Spleen (tissue), 13 donors: ENCODE measurements at places on chromosomes 7 and 10. TPM values are rescaled to one million over a fixed set of nuclear protein-coding genes. Genes with fewer than 3 reads are reported as not detected.
A peak's percentile ranks its signal among the peaks of the same experiment; 100 is the strongest.

GRCh38 chr7:122161628-122162027 is 17.6 kb upstream of the AASS start:
- no peak for DNase-seq

DNA sequence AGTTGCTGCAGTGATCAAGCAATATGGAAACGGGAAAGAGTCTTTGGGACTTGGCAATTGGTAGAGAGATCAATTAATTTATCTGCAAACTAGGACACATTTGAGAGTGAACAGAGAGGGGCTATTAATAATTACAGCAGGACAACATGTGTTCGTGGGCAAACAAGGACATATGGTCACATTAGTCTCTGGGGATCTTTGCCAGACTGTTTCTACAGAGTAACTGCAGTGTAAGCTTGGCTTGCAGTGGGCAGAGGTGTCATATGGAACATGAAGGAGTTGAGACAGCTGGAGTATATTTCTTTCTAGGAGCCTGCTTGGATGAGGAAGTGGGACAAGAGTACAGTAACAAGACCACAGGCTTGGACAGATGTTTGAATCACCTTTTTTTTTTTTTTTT is 232.1 kb upstream of the LYZL1 start:
- DNase-seq: no peak

DNA sequence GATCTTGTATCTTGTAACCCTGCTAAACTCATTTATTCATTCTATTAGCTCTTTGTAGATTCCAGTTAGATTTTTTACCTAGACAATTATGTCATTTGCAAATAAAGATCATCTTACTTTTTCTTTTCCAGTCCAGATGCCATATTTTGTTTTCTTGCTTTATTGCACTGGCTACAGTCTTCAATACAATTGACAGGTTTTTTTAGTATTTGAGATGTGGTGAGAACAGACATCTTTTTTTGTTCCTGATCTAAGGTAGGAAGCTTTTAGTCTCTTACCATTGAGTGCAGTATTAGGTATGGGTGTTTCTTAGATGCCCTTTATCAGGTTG is 12.1 kb downstream of the SPRN start:
- no peak for DNase-seq

GRCh38 chr7:134737566-134738345 is 41.7 kb upstream of the CALD1 start:
- DNase-seq: no peak

GRCh38 chr7:103120362-103120761 is 28.5 kb downstream of the NAPEPLD start:
- no peak for DNase-seq

DNA sequence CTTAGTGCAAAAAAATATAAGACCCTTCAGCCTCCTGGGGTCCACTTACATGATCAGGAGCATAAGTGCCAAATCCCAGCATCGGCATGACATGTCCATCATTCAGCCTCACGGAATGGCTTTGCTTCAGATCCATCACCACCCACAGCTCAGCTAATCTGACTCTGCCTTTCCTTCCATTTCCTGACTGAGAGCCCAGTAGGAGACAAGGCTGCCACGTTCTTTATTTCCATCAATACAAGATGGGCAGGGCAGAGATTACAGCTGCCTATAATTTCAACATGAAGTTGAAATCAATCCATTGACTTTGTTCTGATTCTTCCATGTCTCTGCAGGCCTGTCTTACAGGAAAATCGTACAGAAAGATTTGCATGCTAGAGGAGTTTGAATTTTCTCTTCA is 76.4 kb upstream of the UCN3 start:
- no peak for DNase-seq

DNA sequence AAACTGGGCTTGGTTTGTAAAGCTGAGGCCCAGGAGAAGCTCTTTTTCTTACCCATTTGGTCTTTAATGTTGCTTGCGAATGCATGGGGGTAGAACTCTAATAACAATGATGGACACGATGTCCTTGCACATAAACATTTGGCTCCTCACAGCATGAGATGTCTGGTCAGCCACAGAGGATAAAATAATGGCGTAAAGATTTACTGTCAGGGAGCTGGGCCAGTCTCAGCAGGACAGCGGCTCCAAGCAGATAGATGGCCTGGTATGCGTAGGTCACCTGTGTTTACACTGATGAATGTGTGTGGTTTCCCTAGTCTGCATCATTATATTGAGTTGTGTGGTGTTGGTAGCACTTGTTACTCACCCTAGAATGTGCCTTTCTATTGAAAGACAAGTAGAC is 537.4 kb downstream of the CNTNAP2 start:
- DNase-seq: no peak

DNA sequence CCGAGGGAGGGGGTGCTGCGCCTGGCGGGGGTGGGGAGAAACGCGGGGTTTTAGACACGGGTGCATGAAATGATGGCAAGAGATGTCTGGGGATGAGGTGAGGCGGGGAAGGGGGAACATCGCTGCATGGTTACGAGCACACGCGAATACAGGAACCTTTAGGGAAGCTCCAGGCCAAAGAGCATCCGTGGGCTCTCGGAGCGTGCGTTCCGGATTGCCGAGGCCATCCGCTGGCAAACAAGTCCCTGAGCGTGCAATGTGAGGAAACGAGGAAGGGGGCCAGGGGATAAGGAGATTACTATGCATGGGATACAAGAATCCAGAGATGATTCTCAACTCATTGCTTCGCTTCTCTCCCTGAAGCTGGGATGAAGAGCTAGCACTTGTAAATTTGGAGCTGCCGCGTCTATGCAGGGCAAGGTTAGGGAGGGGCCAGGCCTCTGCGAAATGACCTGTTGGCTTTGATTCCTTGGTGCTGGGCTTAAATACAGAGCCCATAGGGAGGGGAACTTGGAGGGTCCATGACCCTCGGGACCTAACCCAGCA is 520 bp upstream of the WNT2 start:
- DNase-seq: no peak

- DNase-seq: peak; percentile 84
These were observed 733 bp upstream of the ARL5B start for GRCh38 chr10:18658271-18659124.

ETV1 gene
- total RNA-seq: 14.0 TPM

CFAP46 gene
- not detected for total RNA-seq

CEP41 gene
- 12.9 TPM for total RNA-seq

C7orf33 gene
- not detected for total RNA-seq
